Heart left ventricle (tissue), 16 donors: ENCODE measurements at places on chromosomes 7 and 10. TPM values are rescaled to one million over a fixed set of nuclear protein-coding genes. Genes with fewer than 3 reads are reported as not detected.

The CPEB3 gene
- 9.9 TPM for total RNA-seq

The CTTNBP2 gene
- 0.49 TPM for total RNA-seq

DNA sequence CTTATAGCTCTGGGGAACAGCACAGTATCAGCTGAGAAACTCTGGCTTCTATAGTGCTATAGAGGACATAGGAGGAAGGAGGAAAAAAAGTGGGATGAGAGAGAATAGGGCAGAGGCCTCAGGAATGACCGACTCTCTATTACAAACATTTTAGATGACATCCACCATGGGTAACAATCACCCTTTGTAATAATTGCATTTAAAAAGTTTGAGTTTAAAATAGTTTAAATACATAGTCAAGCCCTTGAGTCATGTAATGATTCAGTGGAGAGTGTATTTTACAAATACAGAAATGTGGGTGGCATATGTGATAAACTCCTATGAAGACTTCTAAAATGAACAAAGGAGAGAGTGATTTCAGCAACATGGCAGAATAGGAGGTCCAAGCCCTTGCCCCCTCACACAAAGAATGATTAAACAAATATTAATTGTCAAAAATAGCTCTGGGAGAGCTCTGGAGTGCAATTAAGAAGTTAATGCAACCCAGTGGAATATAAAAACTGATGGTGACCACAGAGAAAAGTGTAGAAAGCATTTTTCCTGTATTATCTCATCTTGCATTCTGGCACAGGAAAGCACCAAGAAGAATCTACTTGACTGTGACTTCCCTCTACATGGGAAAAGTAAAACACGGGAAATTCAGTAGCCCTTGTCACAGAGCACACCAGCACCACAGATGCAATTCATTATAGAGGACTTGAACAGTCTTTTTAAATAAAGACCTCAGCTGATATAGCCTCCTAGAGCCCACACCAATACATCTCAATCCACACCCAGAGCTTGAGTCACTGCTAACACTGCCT lies 569.0 kb upstream of the SORCS1 start:
- H3K4me1 ChIP-seq, result no peaks in the 10 kb centered on the region
- no peaks in the 10 kb centered on the region for H3K36me3 ChIP-seq
- H3K27me3 ChIP-seq, result no peaks in the 10 kb centered on the region
- no peak overlapping the region for H3K4me3 ChIP-seq
- DNase-seq, result no peak

DNA sequence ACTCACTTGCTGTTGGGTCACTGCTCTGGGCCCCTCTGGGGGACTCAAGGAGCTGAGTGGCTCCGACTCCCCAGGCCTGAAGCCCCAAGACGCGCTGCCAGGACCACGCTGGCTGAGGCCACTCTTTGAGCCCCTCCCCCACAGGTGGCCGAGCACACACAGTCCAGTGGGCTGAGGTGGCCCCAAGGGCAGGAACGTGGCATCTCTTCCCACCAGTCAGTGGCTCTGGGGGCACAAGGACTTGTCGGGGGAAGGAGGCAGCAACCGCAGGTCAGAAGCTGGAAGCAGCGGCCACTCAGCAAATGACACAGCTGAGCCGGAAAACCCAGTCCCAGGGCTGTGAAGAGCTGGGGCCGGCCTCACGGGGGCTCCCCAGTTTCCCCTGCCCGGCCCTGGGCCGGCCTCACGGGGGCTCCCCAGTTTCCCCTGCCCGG lies 24.1 kb downstream of the GRIFIN start:
- H3K4me3 ChIP-seq, result peak overlapping the region; percentile 63
- H3K27ac ChIP-seq, result no peak overlapping the region
- peaks cover under 1% of the 10 kb centered on the region for H3K36me3 ChIP-seq
- no peaks in the 10 kb centered on the region for H3K27me3 ChIP-seq

DNA sequence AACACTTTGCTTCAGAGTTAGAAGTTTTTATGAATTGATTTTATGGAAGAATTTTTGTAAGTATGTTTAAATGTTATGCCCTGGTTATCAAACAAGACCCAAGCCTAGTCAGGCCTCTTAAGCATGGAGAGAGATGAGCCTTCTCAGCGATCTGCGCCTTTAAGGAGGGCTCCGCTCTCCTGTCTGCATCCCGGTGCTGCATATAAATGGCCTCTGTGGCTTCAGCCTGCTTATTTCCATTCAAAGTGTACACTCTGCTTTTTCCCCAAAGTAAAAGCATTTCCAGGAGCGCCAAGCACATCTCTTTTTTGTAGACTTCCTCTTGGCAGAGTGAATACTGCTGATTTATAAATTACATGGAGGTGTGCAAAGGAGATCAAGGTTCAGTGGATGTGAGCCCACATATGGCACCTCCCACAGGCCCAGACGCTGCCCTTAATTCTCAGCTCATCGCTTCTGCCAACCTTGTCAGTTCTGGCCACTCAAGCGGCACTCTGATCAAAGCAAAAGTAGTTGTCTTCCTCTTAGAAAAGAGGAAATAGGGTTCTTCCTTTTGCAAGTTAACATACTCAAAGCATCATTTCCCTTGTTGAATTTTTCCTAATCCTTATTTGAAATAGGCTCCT lies 70.0 kb upstream of the SFMBT2 start:
- peaks cover 4% of the 10 kb centered on the region for H3K4me1 ChIP-seq
- no peak overlapping the region for H3K27ac ChIP-seq
- H3K27me3 ChIP-seq, result no peaks in the 10 kb centered on the region
- H3K4me3 ChIP-seq, result no peak overlapping the region

The CACNA2D1 gene
- 52.9 TPM for total RNA-seq

- no peak overlapping the region for H3K4me3 ChIP-seq
- H3K27ac ChIP-seq, result no peak overlapping the region
- peaks cover under 1% of the 10 kb centered on the region for H3K27me3 ChIP-seq
- H3K4me1 ChIP-seq, result no peaks in the 10 kb centered on the region
- no peak for DNase-seq
Measured at GRCh38 chr7:30674420-30674819, 7.8 kb downstream of the CRHR2 start.

- no peaks in the 10 kb centered on the region for H3K27me3 ChIP-seq
- no peak overlapping the region for H3K27ac ChIP-seq
Measured at GRCh38 chr7:23022851-23023250, 8.9 kb upstream of the HYCC1 start.

The KCNMA1 gene
- 1.7 TPM for total RNA-seq

- no peaks in the 10 kb centered on the region for H3K27me3 ChIP-seq
- no peak overlapping the region for H3K4me3 ChIP-seq
- no peaks in the 10 kb centered on the region for H3K36me3 ChIP-seq
- no peak for DNase-seq
Measured at GRCh38 chr7:87702326-87702725, 74.1 kb downstream of the RUNDC3B start.

GRCh38 chr10:125783957-125784356 lies 8.3 kb upstream of the MMP21 start:
- DNase-seq, result no peak
- H3K4me3 ChIP-seq, result no peak overlapping the region
- H3K27me3 ChIP-seq, result no peaks in the 10 kb centered on the region
- peaks cover 14% of the 10 kb centered on the region for H3K36me3 ChIP-seq

DNA sequence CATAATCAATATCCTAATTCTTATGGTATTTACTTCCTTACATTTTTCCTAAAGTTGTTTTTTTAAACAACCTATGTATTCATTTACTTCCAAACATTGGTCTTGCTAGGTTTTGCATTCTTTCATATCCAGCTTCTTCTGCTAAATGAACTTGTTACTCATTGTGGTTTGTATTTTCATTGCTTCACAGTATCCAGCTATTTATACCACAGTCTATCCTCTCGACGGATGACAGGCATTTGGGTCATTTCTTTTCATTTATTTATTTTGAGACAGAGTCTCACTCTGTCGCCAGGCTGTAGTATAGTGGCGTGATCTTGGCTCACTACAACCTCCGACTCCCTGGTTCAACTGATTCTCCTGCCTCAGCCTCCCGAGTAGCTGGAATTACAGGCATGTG lies 66.8 kb downstream of the CCDC6 start:
- no peak for DNase-seq
- H3K36me3 ChIP-seq, result peaks cover 5% of the 10 kb centered on the region
- H3K4me3 ChIP-seq, result no peak overlapping the region
- H3K4me1 ChIP-seq, result peaks cover 9% of the 10 kb centered on the region
- H3K27me3 ChIP-seq, result no peaks in the 10 kb centered on the region
- H3K27ac ChIP-seq, result no peak overlapping the region

DNA sequence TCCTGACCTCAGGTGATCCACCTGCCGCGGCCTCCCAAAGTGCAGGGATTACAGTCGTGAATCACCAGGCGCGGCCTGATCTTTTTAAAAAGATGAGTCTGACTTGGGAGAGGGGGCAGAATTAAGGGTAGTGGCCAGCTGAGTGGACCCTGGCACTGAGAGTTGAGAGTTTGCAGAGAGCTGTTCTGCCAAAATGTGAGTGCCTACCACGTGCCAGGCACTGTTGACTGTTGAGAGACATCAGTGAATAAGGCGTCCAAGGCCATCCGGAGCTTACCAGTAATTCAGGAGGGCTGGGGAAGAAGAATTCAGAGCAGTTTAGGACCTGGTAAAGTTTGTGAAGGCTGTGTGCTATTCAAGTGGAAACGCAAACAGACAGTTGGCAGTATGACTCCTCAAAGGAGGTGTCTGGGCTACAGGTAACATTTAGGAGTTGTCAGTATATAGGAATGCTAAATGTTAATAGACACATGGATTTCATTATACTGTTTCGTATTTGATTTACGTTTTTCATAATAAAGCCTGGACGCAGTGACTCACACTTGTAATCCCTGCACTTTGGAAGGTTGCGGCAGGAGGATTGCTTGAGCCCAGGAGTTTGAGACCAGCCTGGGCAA lies 1.5 kb downstream of the NIPSNAP2 start:
- H3K4me3 ChIP-seq, result peak overlapping the region; percentile 53
- H3K27ac ChIP-seq, result peak overlapping the region; percentile 94
- peaks cover 25% of the 10 kb centered on the region for H3K4me1 ChIP-seq
- no peaks in the 10 kb centered on the region for H3K27me3 ChIP-seq
- H3K36me3 ChIP-seq, result peaks cover 9% of the 10 kb centered on the region
